ENCODE measurements at places on chromosomes 1 and 21. TPM values are rescaled to one million over a fixed set of nuclear protein-coding genes. Genes with fewer than 3 reads are reported as not detected.

- no peak overlapping the region for H3K27ac ChIP-seq
- peak; percentile 46 for DNase-seq
- H3K4me3 ChIP-seq = no peak overlapping the region
- peaks cover 2% of the 10 kb centered on the region for H3K27me3 ChIP-seq
Observed at GRCh38 chr1:100523038-100523652, 14.8 kb upstream of the GPR88 start.

DNA sequence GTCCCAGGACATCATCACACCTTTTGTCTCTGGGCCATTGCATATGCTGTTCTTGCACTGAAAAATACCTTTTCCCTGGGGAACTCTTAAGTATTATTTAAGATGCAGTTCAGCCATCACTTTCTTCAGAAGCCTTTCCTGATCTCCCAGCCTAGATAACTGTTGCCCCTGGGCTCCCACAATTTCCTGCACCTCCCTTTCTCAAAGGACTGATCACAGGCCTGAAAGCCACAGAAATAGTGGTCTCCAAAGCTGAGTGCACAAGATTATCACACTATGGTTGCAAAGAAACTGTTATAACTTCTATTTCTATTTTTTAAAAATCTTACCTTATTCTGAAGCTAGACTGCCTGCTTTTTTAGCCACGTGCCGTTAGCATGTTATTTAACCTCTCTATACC is 2.8 kb upstream of the ZSCAN20 start:
- no peak overlapping the region for H3K4me3 ChIP-seq
- H3K36me3 ChIP-seq = no peaks in the 10 kb centered on the region
- H3K4me1 ChIP-seq = peaks cover 22% of the 10 kb centered on the region
- no peak for DNase-seq
- H3K27me3 ChIP-seq = peaks cover 4% of the 10 kb centered on the region
- no peak overlapping the region for H3K27ac ChIP-seq

- no peak overlapping the region for H3K27ac ChIP-seq
- peaks cover 15% of the 10 kb centered on the region for H3K36me3 ChIP-seq
- peaks cover 3% of the 10 kb centered on the region for H3K27me3 ChIP-seq
- peaks cover 2% of the 10 kb centered on the region for H3K4me1 ChIP-seq
- H3K4me3 ChIP-seq = no peak overlapping the region
- no peak for DNase-seq
Observed at GRCh38 chr1:91781901-91782622, 103.9 kb downstream of the TGFBR3 start.

- no peak overlapping the region for H3K27ac ChIP-seq
- H3K36me3 ChIP-seq = no peaks in the 10 kb centered on the region
- DNase-seq = no peak
- H3K4me3 ChIP-seq = no peak overlapping the region
Observed at GRCh38 chr1:220409771-220410595, 118.0 kb upstream of the MARK1 start.

DNA sequence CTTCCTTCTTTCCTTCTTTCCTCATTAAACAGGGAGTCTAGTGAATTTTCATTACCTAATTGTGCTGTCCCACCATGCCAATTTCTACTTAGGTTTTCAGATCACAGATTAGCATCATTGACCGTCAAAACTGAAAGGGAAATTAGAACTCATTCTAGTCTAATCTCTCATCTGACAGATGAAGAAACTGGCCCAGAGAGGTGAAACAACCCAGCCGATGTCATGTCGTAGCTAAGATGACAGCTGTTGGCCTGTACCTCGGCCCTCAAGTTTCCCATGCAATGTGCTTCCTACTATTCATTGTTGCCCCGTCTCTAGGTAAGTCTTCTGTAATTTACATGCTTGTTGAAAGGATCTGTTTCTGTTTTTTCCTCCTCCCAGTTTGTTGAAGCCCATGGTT is 128.2 kb upstream of the KIAA0040 start:
- no peaks in the 10 kb centered on the region for H3K36me3 ChIP-seq
- peaks cover 12% of the 10 kb centered on the region for H3K4me1 ChIP-seq
- no peak overlapping the region for H3K4me3 ChIP-seq
- no peak overlapping the region for H3K27ac ChIP-seq

GRCh38 chr21:28654406-28654805 is 338.3 kb downstream of the LTN1 start:
- peaks cover 5% of the 10 kb centered on the region for H3K36me3 ChIP-seq
- H3K4me3 ChIP-seq = no peak overlapping the region
- peaks cover 4% of the 10 kb centered on the region for H3K4me1 ChIP-seq
- H3K27me3 ChIP-seq = no peaks in the 10 kb centered on the region

GRCh38 chr1:10304295-10304694 is 93.9 kb downstream of the KIF1B start:
- H3K4me3 ChIP-seq = no peak overlapping the region
- DNase-seq = no peak
- H3K36me3 ChIP-seq = peaks cover 19% of the 10 kb centered on the region
- H3K4me1 ChIP-seq = peaks cover 2% of the 10 kb centered on the region
- H3K27me3 ChIP-seq = no peaks in the 10 kb centered on the region

DNA sequence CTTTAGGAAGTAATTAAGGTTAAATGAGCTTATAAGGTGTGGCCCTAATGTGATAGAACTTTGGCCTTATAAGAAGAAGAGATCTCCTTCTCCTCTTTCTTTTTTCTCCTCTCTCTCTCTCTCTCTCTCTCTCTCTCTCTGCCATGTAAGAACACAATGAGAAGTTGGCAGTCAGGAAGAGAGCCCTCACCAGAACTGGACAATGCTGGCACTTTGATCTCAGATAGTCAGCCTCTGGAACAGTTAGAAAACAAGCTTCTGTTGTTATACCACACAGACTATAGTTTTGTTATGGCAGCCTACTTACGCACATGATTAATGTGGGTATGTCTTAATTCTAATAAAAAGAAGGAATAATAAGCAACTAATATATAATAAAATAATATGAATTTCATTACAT is 444.2 kb upstream of the LRRC7 start:
- no peak overlapping the region for H3K27ac ChIP-seq
- no peaks in the 10 kb centered on the region for H3K36me3 ChIP-seq
- H3K4me3 ChIP-seq = no peak overlapping the region

The IRF6 gene
- not detected for total RNA-seq

The ELAPOR1 gene
- total RNA-seq = 32.0 TPM

Measured in activated CD4-positive, alpha-beta T cell treated with anti-CD3 and anti-CD28 coated beads, Interleukin-2, amount 10 ng/mL, durations not matched to agents 24 days and 14 days (primary cell).